ENCODE measurements at places on chromosomes 3 and 15. TPM values are rescaled to one million over a fixed set of nuclear protein-coding genes. Genes with fewer than 3 reads are reported as not detected.

The GOLGA8N gene
- 6.7 TPM for total RNA-seq

- no peak for DNase-seq
Measured at GRCh38 chr3:66789580-66790237, 208.4 kb upstream of the KBTBD8 start.

DNA sequence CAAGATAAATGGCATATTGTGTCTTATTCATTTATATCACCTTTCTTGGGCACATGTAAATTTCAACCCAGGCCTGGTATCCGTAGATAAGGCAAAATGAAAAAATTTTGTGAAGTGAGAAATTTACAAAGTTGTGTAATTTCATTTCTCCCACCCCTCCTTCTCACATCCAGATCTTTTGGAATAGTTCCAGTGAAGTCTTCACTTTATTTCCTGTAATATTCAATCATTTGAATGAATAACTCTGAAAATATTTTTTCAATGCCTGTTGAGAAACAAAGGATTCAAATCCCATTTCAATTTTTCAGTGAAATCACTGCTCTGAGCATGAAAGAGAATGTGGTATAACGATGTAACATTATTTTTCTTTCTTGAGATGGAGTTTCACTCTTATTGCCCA, 53.4 kb downstream of the BTLA start:
- no peak for DNase-seq

DNA sequence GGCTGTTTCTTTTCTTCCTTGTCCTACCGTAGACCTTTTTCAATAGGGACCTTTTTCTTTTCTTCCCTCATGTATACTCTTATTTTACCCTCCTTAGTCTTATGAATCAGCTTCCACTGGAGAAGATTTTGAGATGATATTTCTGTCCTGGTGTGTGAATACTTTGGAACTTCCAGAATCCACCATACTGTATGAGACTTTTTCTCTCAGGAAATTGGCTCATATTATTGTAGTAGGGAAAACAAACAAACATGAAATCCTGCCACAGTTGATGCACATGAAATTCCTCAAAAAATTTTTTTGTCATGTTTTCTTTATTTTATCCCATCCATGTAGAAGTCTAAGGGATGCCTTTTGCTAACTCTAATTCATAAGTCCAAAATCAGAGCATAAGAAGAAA, 289.3 kb upstream of the PLSCR5 start:
- DNase-seq: no peak

GRCh38 chr3:182910936-182911781, 69.2 kb downstream of the DCUN1D1 start:
- no peak for DNase-seq

GRCh38 chr3:124829819-124830554, 57.2 kb downstream of the ITGB5 start:
- DNase-seq: no peak

Measured in transverse colon (tissue), 4 donors.